ENCODE measurements at places on chromosomes 6 and 20.
A peak's percentile ranks its signal among the peaks of the same experiment; 100 is the strongest.

DNA sequence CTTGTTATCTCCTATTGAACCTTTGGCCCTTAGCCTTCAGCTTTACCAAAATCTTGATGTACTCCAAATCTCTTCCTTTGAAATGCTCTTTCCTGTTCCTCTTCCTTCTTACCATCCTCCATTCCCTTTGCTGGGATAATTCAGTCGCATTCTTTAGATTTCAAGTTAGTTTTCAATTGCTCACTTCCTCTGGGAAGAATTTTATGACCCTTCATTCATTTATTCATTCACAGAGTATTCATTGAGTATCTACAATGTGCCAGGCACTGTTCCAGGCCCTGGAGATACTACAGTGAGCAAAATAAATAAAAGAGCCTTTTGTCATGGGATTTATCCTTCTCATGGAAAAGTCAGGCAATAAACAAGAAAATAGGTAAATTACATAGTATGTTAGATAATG lies 548.2 kb upstream of the FLRT3 start:
- no peak overlapping the region for H3K27ac ChIP-seq
- H3K27me3 ChIP-seq, result no peaks in the 10 kb centered on the region
- no peaks in the 10 kb centered on the region for H3K4me1 ChIP-seq
- H3K36me3 ChIP-seq, result no peaks in the 10 kb centered on the region
- no peak for DNase-seq

GRCh38 chr20:45419188-45420091 lies 3.5 kb downstream of the PIGT start:
- H3K36me3 ChIP-seq, result 0 out of 2 replicates have a peak, but pooled peaks cover 10% of the 10 kb centered on the region
- H3K27ac ChIP-seq, result no peak overlapping the region
- no peak overlapping the region for H3K4me3 ChIP-seq
- peaks cover 16% of the 10 kb centered on the region for H3K4me1 ChIP-seq
- H3K27me3 ChIP-seq, result no peaks in the 10 kb centered on the region

- H3K4me1 ChIP-seq, result peaks cover 37% of the 10 kb centered on the region
- H3K36me3 ChIP-seq, result no peaks in the 10 kb centered on the region
- DNase-seq, result no peak
- no peaks in the 10 kb centered on the region for H3K27me3 ChIP-seq
These were observed 391.4 kb upstream of the CITED2 start for GRCh38 chr6:139765825-139766285.

DNA sequence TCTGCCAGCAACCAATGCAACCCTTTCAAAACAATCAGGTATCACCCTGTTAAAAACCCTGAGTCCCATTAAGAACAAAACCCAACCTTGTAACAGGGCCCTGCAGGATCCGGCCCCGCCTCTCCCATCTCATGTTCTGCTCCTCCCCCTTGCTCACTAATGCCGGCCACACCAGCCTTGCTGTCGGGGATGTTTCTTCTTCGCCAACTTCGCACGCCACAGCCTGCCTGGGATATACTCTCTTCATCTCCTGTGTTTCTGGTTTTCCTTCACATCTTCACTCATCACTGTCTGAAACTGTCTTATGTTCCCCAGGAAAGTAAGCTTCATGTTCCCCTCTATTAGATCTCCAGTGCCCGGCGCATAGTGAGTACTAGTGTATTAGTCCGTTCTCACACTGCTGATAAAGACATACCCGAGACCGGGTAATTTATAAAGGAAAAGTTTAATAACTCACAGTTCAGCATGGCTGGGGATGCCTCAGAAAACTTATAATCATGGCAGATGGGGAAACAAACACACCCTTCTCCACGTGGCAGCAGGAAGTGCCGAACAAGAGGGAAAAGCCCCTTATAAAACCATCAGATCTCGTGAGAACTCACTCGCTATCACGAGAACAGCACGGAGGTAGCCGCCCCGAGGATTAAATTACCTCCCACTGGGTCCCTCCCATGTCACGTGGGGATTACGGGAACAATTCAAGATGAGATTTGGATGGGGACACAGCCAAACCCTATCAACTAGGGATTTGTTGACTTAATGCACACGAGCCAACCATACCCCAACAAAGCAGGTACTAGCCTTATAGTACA lies 5.1 kb downstream of the TP53RK start:
- H3K27me3 ChIP-seq, result no peaks in the 10 kb centered on the region
- H3K4me1 ChIP-seq, result peaks cover 52% of the 10 kb centered on the region
- no peak overlapping the region for H3K27ac ChIP-seq
- no peak for DNase-seq

- no peak overlapping the region for H3K27ac ChIP-seq
- DNase-seq, result no peak
- no peaks in the 10 kb centered on the region for H3K4me1 ChIP-seq
These were observed 88.3 kb upstream of the SLC22A23 start for GRCh38 chr6:3545156-3545555.

DNA sequence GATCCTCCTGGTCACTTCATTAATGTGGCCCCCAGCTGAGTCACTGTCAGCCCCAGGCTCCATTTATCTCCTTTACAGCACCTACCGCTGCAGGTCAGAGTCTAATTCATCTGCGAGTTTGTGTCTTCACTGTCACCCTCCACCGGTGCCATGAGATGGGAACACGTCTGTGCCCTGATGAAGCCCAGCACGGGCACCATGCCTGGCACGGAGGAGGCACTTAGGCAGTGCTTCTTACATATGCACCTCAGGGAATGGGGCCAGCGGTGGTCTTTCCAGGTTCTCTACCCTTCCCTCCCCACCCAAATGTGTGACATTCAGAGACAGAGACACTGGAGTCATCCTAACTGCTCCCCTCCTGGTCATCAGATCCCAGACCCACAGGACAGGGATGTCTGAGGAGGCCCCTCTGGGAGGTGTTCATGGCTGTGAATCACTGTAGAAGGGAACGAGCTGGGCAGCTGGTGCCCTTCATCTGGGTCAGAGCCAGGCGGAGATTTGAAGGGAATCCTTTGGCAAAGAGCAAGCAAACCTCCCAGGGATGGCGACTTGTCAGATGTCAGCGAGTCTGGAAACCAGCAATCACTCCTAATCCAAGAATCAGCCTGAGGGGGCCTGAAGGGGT lies 364.6 kb downstream of the PREX1 start:
- DNase-seq, result no peak
- no peaks in the 10 kb centered on the region for H3K4me1 ChIP-seq
- no peak overlapping the region for H3K27ac ChIP-seq
- H3K36me3 ChIP-seq, result no peaks in the 10 kb centered on the region
- H3K27me3 ChIP-seq, result no peaks in the 10 kb centered on the region

GRCh38 chr6:170404036-170404435 lies 97.5 kb downstream of the FAM120B start:
- H3K4me1 ChIP-seq, result no peaks in the 10 kb centered on the region
- no peak overlapping the region for H3K27ac ChIP-seq

- peak overlapping the region; percentile 65 for H3K4me3 ChIP-seq
- H3K4me1 ChIP-seq, result no peaks in the 10 kb centered on the region
- H3K27ac ChIP-seq, result no peak overlapping the region
- DNase-seq, result no peak
- 0 out of 2 replicates have a peak, but pooled peaks cover 5% of the 10 kb centered on the region for H3K27me3 ChIP-seq
These were observed 381 bp upstream of the PEX7 start for GRCh38 chr6:136822046-136822375.

- no peak for DNase-seq
- no peak overlapping the region for H3K4me3 ChIP-seq
- H3K4me1 ChIP-seq, result no peaks in the 10 kb centered on the region
- no peaks in the 10 kb centered on the region for H3K27me3 ChIP-seq
- no peaks in the 10 kb centered on the region for H3K36me3 ChIP-seq
These were observed 38.9 kb downstream of the STK35 start for GRCh38 chr20:2140561-2140960.

DNA sequence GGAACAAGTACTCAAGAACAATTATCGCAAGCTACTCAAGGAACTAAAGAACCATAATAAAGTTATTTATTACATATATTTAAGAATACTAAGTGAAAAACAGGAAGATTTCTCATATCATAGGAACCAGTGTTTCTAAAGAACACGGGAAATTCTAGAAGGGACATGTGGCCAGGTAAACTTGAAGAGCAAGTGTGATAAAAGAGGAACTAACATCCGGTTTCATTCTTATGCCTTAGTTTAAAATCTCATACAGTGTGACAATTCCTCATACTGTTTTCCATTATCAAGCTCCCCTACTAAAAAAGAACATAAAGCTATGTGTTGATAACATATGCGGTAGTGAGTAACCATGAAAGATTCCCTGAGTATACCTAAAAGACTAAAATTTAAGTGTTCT lies 163.5 kb upstream of the SHLD1 start:
- no peak overlapping the region for H3K4me3 ChIP-seq
- no peaks in the 10 kb centered on the region for H3K36me3 ChIP-seq
- H3K27ac ChIP-seq, result peak overlapping the region; percentile 29
- no peak for DNase-seq

GRCh38 chr6:43509984-43510826 lies at the start of gene LRRC73:
Gene LRRC73, minus strand, starts transcription at chr6:43510346. Its CDS starts 561 bp downstream, at chr6:43509785.
- no peaks in the 10 kb centered on the region for H3K36me3 ChIP-seq
- peaks cover 6% of the 10 kb centered on the region for H3K27me3 ChIP-seq
- H3K4me3 ChIP-seq, result peak within 1 kb of the TSS; percentile 66
- H3K27ac ChIP-seq, result no peak within 1 kb of the TSS
- peak; percentile 80 for DNase-seq
- H3K4me1 ChIP-seq, result peaks cover under 1% of the 10 kb centered on the region

GRCh38 chr6:10481101-10481500 lies 40.0 kb upstream of the GCNT2 start:
- no peak overlapping the region for H3K4me3 ChIP-seq
- no peaks in the 10 kb centered on the region for H3K36me3 ChIP-seq
- no peaks in the 10 kb centered on the region for H3K27me3 ChIP-seq
- no peaks in the 10 kb centered on the region for H3K4me1 ChIP-seq
- H3K27ac ChIP-seq, result no peak overlapping the region

DNA sequence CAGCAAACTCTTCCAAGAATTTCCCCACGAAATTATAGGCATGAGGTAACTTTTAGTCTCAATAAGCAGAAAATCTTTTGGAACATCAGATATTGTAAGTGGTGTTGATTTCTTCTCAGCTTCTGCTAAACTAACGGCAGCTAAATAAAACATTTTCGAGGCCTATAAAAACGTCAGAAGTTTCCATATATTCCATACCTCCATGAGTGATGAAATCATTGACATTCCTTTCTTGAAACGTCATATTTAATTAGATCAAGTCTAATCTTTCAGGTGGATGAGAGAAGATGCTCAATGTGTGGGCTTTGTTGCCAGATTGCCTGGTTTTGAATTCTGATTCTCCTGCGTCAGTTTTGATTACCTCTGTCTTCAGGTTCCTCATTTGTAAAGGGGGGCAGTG lies 81.3 kb downstream of the CDC5L start:
- no peak overlapping the region for H3K4me3 ChIP-seq
- no peaks in the 10 kb centered on the region for H3K4me1 ChIP-seq
- no peaks in the 10 kb centered on the region for H3K36me3 ChIP-seq
- no peak for DNase-seq

GRCh38 chr20:23962272-23962671 lies 26.3 kb downstream of the GGTLC1 start:
- no peak overlapping the region for H3K4me3 ChIP-seq
- H3K27ac ChIP-seq, result no peak overlapping the region
- H3K4me1 ChIP-seq, result no peaks in the 10 kb centered on the region
- DNase-seq, result no peak
- no peaks in the 10 kb centered on the region for H3K27me3 ChIP-seq

DNA sequence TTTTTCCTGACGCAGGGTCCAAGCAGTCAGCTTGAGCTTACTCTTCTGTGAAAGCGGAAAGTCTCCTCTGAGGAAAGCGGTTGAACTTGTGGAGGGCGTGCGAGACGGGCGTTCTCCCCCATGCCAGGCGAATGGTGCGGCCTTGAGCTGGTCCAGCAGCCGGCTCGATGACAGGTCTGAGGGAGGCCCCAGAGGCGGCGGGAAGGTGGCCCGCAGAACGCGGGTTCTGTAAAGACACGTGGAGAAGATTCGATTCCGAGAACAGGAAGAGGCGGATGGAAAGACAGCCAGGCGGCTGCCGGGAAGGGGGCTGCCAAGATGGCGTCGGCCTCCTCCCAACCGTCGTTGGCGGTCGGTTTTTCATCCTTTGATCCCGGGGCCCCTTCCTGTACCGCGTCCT lies 75.6 kb upstream of the TXNDC5 start:
- no peak for DNase-seq
- no peak overlapping the region for H3K4me3 ChIP-seq
- no peaks in the 10 kb centered on the region for H3K36me3 ChIP-seq
- no peak overlapping the region for H3K27ac ChIP-seq
- peaks cover 10% of the 10 kb centered on the region for H3K4me1 ChIP-seq
- H3K27me3 ChIP-seq, result no peaks in the 10 kb centered on the region

- 0 out of 2 replicates have a peak, but pooled peaks cover 5% of the 10 kb centered on the region for H3K36me3 ChIP-seq
- no peaks in the 10 kb centered on the region for H3K4me1 ChIP-seq
- no peaks in the 10 kb centered on the region for H3K27me3 ChIP-seq
- H3K4me3 ChIP-seq, result no peak overlapping the region
These were observed 24.7 kb downstream of the ENTPD6 start for GRCh38 chr20:25220021-25220730.

GRCh38 chr6:33885132-33886057 lies 81.6 kb upstream of the MLN start:
- no peak for DNase-seq
- no peak overlapping the region for H3K4me3 ChIP-seq
- no peaks in the 10 kb centered on the region for H3K4me1 ChIP-seq
- H3K27ac ChIP-seq, result no peak overlapping the region
- H3K27me3 ChIP-seq, result peaks cover 27% of the 10 kb centered on the region

DNA sequence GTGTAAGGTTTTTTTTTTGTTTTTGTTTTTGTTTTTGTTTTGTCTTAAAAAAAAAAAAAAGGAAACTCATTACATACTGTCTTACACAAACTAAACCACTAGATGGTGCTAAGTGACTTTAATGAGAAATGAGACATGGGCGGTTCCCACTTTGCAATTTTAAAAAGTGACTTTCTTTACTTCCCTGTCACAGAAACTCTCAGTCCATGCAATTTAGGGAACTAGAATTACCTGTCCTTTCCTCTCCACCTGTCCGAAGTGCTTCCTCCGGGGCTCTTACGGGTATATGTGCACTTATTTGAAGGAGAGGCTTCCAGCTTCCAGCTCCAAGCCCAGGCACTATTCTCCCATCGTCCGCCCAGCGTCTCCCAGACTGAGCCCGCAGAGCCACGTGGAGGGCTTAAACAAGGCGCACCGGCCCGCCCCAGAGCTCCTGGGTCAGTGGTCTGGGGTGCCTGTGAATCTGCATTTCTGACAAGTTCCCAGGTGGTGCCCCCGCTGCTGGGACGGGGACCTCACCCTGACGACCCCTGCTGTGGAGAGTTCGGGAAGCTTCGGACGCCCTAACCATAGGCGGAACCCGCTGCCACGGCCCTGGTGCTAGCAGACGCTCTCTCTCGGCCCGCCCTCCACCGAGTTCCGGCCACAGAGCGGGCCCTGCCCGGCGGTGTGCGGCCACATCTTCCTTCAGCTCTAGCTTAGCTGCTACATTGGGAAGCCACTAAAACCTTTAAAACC lies 26.1 kb downstream of the BFSP1 start:
- H3K27me3 ChIP-seq, result no peaks in the 10 kb centered on the region
- peaks cover 14% of the 10 kb centered on the region for H3K4me1 ChIP-seq
- no peak overlapping the region for H3K27ac ChIP-seq
- peak overlapping the region; percentile 72 for H3K4me3 ChIP-seq
- peak; percentile 80 for DNase-seq
